Hepatocyte (in vitro differentiated cells): ENCODE measurements at places on chromosomes 5 and 9. TPM values are rescaled to one million over a fixed set of nuclear protein-coding genes. Genes with fewer than 3 reads are reported as not detected.
A peak's percentile ranks its signal among the peaks of the same experiment; 100 is the strongest.

Gene ADCY2
- 3.2 and 4.5 TPM in 2 replicates for polyA plus RNA-seq

Gene DNAJB5
- 6.0 and 7.0 TPM in 2 replicates for polyA plus RNA-seq

DNA sequence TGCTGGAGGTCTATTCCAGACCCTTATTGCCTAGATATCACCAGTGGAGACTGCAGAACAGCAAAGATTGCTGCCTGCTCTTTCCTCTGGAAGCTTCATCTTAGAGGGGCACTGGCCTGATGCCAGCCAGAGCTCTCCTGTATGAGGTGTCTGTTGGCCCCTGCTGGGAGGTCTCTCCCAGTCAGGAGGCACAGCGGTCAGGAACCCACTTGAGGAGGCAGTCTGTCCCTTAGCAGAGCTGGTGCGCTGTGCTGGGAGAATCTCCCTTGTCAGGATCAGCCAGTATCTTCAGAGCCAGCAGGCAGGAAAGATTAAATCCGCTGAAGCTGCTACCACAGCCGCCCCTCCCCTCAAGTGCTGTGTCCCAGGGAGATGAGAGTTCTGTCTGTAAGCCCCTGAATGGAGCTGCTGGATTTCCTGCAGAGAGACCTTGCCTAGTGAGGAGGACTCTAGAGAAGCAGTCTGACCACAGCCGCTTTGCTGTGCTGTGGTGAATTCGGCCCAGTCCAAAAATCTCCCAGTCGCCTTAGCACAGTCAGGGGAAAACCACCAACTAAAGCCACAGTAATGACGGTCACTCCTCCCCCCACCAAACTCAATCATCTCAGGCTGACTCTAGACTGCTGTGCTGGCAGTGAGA lies 124.1 kb downstream of the JAKMIP2 start:
- DNase-seq = no peak

- DNase-seq = no peak
Measured at GRCh38 chr5:102918986-102919610, 164.0 kb downstream of the PAM start.

DNA sequence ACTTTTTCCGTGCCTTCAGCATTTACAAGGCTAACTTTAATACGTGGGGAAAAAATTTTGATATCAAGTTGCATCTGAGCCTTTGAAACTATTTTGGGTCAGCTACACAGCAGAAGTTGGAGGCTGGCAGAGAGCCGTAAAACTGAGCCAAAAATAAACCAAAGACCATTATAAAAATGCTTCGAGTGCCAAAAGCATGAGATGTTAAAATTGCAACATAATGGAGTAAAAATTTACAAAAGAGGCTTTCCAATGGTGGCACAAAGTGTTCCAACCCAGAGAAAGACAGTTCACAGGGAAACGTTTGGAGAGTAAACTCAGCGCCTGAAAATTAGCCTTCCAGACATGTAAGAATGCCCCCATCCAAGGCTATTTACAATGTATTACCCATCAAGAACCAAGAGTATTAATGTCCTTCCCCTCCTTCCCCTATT lies 190.3 kb downstream of the TLE1 start:
- DNase-seq = peak; percentile 19

- no peak for DNase-seq
Measured at GRCh38 chr5:91403438-91403837, 20.3 kb upstream of the ARRDC3 start.

- DNase-seq = no peak
Measured at GRCh38 chr5:11363631-11364178, 540.5 kb downstream of the CTNND2 start.

- DNase-seq = no peak
Measured at GRCh38 chr5:6517510-6517909, 68.9 kb downstream of the UBE2QL1 start.

GRCh38 chr5:119389288-119390030 lies 33.6 kb downstream of the TNFAIP8 start:
- DNase-seq = peak; percentile 22

- no peak for DNase-seq
Measured at GRCh38 chr9:113612828-113613227, 149.3 kb downstream of the RGS3 start.
